ENCODE measurements at places on chromosomes 2 and 18. TPM values are rescaled to one million over a fixed set of nuclear protein-coding genes. Genes with fewer than 3 reads are reported as not detected.

Gene NPPC
- polyA plus RNA-seq = 0.34 TPM

- DNase-seq = no peak
Measured at GRCh38 chr2:29898999-29899398, 22.4 kb downstream of the ALK start.

DNA sequence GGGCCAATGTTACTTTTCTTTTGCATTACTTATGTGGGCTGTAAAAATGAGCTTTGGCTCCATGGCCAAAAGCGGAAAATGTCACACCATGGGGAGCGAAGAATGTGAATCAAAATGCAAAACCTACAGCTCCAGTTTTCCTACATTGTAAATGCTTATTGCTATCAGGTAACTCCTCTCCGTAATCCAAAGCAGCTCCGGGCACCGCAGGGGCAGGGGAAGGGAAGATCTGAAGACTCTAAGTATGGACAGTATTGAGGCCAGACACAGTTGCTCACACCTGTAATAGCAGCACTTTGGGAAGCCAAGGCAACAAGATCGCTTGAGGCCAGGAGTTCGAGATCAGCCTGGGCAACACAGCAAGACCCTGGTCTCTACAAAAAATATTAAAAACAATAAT lies 7.1 kb upstream of the AGFG1 start:
- no peak for DNase-seq

GRCh38 chr2:197209742-197210408 lies 100.7 kb downstream of the ANKRD44 start:
- no peak for DNase-seq

DNA sequence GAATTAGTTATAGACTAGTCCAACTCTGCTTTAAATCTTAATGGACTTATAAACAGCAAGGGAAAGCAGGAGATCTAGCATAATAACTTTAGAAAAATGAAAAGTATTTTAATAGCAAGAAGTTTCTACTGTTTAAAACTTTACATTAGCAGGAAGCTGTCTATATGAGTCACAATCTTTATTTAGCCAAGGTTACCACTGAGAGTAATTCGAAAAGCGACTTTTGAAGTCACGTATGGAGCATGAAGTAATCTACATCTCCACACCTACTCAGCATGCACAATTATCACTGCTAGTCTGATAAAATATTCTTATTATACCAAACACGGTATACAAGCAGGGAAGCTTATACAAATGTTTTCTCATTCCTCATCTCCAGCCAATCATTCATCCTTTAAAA lies 515.4 kb upstream of the SOX11 start:
- no peak for DNase-seq

DNA sequence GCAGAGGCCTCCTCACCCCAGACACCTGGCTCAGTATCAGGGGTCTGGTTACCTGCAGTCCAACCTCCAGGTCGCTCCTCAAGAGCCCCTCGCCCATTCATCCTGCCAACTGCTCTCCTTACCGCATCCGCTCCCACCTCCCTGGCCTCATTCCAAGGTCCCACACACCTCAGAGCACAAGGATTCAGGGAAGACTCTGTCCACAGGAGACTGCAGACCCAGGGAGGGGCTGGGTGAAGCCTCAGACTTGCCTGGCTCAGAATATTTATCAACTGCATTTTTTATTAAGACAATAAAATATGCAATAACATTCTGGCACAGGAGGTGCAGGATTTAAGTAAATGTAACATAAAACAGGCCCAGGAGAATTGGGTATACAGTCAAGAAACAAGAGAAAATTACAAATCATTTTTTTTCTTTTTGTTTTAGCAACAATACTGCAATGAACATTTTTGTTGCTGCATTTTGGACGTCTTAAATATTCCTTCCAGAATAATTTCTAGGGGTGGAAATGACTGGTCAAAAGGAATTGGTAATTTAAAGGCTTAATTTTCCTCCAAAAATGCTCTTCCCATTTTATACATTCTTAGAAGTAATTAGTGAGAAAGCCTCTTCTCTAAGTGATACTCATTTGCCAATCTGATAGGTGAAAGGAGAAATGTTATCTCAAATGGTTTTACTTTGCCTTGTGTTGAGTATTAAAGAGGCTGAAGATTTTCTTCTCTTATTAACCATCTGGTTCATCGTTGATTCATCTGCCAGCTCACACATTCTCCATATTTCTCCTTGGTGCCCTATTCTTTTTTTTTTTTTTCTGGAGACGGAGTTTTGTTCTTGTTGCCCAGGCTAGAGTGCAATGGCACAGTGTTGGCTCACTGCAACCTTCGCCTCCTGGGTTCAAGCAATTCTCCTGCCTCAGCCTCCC lies 42.5 kb downstream of the TEX44 start:
- no peak for DNase-seq

- no peak for DNase-seq
Measured at GRCh38 chr2:48707466-48707865, 48.1 kb downstream of the LHCGR start.

DNA sequence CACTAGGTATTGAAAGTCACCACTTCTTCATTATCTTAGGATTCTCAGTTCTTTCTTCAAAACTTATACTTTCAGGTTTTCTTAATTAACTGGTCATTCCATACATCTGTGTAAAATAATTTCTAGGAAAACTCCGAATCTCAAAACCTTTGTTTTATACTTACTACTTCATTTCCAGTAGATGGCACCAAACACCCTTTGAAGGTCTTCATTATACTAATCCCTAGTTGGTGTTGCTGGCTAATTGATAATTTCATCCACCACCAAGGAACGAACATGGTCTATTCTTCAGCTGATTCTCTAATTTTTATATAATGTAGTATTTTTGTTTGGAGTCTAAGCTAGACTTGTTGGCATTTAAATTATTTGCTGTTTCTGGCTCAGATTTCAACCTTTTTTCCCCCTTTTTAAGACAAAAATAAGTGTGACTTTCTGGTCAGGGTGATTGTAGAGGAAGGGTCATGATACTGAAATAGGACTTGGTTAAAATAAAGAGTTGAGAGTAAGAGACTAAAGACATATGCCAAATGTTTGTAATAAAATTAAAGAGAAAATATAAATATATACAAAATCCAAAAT lies 2.8 kb upstream of the MXD1 start:
- DNase-seq = no peak

Gene TCF23
- polyA plus RNA-seq = 0.69 TPM

DNA sequence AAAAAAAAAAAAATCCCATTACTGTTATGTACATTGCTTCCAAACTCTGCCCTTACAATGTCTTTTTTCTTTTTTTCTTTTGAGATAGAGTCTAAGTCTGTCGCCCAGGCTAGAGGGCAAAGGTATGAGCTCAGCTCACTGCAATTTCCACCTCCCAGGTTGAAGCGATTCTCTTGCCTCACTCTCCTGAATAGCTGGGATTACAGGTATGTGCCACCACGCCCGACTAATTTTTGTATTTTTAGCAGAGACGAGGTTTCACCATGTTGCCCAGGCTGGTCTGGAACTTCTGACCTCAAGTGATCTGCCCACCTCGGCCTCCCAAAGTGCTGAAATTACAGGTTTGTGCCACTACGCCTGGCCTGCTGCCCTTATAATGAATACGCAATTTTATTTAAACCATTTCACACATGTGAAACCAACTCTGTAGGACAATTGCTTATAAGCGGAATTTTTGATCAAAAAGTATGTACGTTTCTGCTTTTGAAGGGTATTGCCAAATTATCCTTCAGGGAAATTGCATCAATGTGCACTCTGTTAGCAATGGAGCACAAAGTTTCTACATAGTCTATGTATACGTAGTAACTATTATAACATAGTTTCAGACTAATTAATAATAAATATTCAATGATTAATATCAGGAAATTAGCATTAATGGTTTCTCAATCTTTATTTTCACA lies 55.7 kb upstream of the ACTR3 start:
- DNase-seq = no peak

Gene UGGT1
- polyA plus RNA-seq = 37.0 TPM

DNA sequence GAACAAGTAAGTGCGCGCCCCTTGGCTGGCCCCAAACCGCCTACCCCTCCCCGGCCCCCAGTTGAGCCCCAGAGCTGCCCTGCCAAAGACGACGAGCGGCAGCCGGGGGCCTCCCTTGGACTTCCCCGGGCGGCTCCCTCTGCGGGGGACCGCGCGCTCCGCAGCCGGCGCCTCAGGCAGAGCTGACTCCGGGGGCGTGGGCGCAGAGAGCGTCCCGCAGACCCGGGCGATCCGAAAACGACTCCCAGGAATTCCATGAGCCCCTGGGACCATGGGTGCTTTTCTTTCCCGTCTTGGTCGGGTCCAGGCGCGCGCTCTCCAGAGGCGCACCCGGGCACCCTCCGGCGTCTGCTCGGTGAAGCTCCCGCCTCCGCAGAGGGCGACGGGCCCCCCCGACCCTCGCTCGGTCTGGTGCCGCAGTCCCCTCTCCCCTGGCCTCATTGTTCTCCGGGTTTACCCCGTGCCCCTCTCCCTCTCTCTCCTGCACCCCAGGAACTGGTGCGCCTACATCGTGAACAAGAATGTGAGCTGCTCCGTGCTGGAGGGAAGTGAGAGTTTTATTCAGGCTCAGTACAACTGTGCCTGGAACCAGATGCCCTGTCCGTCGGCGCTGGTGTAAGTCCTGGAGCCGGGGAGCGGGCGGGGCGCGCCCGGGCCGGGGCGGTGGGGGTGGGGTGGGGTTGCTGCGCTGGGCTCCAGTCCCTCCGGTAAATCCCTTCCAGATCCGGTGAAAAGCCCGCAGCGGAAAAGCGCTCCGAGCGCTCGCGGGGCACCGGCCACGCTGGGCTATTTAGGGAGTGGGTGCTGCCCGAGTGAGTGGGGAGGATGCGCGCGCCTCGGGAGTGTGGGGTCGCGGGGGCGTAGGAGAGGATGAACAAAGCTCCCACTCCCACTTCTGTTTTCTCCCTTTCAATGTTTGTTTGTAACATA lies 776 bp downstream of the EMILIN2 start:
- no peak for DNase-seq

Gene SERPINB10
- polyA plus RNA-seq = 0.33 TPM

- no peak for DNase-seq
Measured at GRCh38 chr18:31278609-31279071, 39.3 kb upstream of the DSG1 start.

- DNase-seq = no peak
Measured at GRCh38 chr2:134408791-134409190, 154.9 kb downstream of the MGAT5 start.

DNA sequence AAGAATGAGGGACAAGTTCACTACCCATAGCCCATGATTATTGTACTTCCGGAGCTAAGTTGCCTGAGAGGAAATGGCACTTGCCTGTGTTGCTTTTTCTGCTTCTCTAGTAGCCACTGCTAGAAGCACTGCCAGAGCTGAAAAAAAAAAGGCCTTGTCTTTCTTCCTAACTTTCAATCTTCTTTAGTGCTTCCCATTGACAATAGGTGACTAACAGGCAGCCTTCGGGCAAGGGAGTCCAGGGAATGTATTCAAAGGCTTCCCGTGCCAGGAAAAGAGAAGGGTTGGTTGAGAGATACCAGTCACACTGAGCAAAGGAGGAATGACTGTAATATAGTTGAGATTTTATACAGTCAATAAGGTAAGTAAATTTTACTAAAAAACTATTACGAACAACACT lies 242.0 kb downstream of the CALCRL start:
- no peak for DNase-seq

- DNase-seq = no peak
Measured at GRCh38 chr2:218894151-218894879, 13.7 kb downstream of the WNT10A start.

DNA sequence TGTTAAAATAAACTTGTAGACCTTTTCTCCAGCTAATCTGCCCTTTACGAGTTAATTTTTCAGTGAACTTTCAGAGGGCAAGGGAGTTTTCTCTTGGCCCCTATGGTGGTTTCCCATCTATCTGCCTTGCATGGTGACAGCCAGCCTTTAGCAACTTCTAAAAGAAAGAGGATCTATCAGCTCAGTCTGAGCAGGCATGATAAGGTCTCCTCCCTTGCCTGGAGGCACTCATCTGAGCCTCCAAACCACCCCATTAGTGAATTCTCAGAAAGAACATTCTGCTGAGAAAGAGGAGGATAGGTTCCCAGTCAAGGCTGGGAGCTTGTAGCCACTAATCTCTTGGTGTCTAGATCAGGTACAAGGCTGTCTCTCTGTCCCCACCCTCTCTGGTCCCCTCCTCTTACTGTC lies 10.7 kb upstream of the GYPC start:
- DNase-seq = no peak

GRCh38 chr2:932320-933115 lies 18.1 kb upstream of the SNTG2 start:
- no peak for DNase-seq

Gene PROKR1
- 0.20 TPM for polyA plus RNA-seq

GRCh38 chr18:22591222-22591621 lies 173.5 kb upstream of the CTAGE1 start:
- no peak for DNase-seq

GRCh38 chr18:52824126-52824525 lies 484.1 kb downstream of the DCC start:
- no peak for DNase-seq

Gene TMEM178A
- polyA plus RNA-seq = 75.8 TPM

DNA sequence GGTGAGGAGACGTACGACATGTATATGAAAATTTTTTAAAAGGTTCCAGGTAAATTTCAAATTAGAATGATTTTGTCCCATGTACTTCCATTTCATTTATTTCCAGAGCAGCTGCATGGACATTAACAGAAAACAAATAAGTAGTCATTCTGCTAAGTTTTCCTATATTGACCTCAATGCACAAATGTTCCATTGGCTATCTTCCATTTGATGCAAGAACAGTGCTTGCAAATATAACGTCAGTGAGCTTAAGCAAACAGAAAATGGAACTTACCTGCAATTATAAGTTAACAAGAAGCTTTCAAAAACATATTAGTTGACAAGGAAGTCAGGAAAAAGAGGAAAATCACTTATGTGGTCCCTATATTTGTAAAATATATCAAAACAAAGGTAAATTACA lies 16.6 kb downstream of the PAIP2B start:
- DNase-seq = no peak

GRCh38 chr18:40072761-40073160 lies 1882.3 kb upstream of the PIK3C3 start:
- no peak for DNase-seq

Gene TRMT61B
- polyA plus RNA-seq = 23.0 TPM

DNA sequence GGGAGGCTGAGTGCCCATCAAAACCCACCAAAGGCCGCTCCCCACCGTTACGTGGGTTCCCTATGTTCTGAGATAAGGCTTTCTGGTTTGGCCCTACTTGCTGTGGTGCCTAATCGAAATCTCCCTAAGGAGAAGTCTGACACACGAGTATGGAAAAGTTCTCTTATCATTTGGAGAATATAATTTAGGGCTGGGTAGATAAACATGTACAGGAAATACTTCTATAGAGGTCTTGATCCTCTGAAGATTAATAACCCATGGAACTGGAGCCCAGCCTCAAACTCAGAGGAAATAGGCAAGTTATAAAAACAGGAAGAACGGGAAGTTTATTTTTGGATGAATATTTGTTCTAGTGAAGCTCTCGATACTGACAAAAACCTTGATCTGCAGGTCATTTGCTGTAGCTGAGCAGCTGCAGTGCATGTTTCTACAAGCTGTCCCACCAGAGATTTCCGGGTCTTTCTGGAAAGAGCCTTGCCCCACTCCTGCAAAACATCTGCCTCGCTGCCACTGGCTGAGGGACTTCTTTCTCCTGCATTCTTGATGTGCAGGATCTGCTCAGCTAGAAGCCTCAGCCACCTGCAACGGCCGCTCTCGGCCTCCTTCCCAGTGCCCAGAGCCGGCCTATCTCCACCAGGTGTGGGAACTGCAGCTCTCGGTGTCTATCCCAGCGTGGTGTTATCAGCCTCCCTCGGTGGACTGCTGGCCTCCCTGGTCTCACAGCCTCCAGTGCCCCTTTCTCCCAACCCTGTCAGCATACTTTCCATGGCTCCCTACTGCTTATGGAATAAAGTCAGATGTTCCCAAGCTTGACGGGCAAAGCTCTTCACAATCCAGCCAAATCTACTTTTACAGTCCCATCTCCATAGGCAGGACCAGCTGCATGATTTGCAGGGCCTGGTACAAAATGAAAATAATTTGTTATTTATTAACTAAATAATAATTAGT lies 48.6 kb downstream of the SPRED2 start:
- no peak for DNase-seq

All from left renal cortex interstitium (tissue), 4 donors.